Type B pancreatic cell (in vitro differentiated cells): ENCODE measurements at places on chromosomes 6 and 20.

DNA sequence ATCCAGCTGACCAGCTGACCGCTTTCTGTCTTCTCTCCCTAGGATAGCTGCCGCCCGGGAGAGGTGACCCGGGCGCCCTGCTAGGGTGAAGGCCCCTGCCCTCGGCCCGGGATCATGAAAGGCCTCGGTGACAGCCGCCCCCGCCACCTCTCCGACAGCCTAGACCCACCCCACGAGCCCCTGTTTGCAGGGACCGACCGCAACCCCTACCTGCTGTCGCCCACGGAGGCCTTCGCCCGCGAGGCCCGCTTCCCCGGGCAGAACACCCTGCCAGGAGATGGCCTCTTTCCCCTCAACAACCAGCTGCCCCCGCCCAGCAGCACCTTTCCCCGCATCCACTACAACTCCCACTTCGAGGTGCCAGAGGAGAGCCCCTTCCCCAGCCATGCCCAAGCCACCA is 109.7 kb upstream of the MYL9 start:
- no peak for DNase-seq

- no peak for DNase-seq
These were observed 22.7 kb downstream of the COL12A1 start for GRCh38 chr6:75183099-75183541.

- DNase-seq = no peak
These were observed 53.3 kb upstream of the PRL start for GRCh38 chr6:22350109-22350508.

DNA sequence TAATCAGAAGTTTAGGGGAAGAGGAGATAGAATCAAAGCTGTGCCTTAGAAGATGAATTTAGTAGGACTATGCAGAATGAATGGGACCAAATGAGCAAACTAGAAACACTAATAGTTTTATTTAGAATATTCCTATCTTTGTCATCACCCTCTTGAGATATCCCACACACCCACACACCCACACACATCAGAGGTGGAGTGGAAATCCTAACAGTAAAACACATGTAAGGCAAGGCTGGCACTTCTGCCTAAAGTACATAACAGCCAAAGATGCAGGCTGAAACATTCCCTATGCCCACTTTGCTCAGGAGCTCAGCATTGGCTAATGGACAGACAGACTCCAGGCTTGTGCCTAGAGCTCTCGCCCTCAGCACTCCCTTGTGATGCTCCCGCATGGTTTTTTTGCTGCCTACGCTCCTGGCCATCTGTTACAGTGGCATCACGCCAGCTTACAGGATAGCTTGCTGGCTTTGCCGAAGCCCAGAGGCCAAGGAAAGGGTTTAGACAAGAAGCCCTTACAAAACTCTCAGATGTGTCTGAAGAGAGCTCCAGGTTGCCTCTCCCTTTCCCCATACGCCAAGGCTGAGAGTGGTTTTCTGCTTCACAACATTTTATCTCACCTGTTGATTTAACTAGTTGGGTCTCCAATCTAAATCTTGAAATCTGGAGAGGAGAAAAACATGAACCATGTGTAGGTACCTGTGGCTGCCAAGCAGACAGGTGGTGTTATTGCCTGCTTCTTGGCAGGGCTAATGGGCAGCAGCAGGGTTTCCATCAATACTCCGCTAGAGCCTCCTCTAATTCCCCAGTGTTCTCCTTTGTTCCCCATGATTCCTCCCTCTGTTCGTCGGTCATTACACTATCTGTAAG is 282.6 kb upstream of the ID4 start:
- no peak for DNase-seq

- DNase-seq = no peak
These were observed 144.8 kb downstream of the ZNF217 start for GRCh38 chr20:53448875-53449274.

- DNase-seq = no peak
These were observed 67.9 kb downstream of the LIN28B start for GRCh38 chr6:105024803-105025202.

DNA sequence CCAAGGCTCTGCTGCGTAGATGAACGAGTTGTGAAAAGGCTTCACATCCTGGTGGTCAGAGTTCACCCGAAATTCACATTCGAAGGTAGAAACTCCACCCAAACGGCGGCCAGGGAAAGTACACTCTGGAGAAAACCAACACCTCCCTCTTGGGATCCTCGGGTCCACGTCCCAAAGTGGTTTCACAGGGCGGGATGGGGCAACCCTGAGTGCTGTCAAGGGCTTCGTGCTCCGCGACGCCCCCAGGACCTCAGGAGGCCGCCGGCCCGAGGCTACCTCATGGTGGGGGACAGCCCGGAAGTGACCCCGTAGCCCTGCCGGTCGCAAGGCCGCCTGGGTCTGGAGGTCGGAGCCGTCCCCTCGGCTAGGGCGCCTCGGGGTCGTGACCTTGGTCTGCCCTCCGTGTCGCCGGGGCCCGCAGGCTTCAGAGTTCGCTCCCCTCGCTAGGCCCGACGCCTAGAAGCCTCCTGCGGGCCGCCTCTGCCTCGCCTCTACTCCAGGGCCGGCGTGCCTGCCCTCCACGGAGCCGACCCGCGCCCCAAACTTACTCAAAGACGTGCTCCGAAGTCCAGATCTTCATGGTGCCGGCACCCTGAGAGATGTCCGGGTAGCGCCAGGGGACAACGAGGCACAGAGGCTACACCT is at the start of gene PRELID3B:
TSS of gene PRELID3B (minus strand) at position 636 of the 645 bp plus-strand sequence. CDS start at position 580, 56 bp downstream.
- no peak for DNase-seq

DNA sequence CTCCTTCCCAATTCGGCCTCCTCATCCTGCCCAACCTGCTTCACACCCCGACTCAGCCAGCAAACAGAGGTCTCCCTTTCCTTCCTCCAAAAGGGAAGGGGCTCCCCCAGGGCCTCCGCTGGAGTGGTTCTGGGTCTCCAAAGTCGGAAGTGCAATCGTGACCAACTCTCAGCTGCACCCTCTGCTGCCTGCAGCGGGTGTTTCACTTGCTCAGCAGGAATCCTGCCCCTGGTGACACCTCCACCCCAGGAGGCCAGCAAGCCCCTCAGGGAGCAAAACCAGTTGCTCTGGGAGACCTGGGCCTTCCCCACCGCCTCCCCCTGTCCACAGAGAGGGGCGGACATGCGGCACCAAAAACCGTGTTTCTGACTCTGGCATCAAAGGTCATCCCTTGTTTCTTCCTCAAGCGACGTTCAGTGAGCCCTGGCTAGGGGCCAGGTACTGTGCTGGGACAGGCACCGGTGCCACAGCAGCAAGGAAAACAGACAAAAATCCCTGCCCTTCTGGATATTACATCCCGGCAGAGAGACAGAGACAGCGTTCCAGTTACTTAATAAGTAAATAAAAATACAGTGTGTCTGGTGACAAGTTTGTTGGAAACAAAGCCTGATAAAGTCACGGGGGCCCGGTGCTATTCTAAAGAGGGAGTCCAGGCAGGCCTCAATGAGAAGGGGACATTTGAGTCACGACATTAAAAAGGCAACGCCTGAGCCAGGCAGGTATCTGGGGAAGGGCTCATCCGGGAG is 219.0 kb downstream of the BMP7 start:
- DNase-seq = no peak

- no peak for DNase-seq
These were observed 149.9 kb downstream of the RPS12 start for GRCh38 chr6:132964101-132964867.

DNA sequence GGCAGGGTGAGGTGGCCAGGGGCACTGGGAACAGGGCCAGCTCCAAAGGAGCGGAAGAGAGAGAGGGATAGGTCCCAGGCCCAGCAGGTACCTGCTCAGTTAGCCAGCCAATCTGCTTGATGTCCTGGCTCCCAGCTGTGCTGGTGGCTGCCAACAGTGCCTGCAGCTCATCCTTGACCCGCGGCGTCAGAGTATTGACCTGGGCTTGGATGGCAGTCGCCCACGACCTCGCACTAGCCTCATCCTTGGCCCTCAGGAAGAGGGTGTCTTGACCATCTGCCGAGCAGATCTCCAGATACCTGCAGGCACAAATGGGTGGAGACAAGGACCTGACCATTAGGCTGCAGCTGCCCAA is 11.1 kb upstream of the CDK5RAP1 start:
- DNase-seq = no peak

DNA sequence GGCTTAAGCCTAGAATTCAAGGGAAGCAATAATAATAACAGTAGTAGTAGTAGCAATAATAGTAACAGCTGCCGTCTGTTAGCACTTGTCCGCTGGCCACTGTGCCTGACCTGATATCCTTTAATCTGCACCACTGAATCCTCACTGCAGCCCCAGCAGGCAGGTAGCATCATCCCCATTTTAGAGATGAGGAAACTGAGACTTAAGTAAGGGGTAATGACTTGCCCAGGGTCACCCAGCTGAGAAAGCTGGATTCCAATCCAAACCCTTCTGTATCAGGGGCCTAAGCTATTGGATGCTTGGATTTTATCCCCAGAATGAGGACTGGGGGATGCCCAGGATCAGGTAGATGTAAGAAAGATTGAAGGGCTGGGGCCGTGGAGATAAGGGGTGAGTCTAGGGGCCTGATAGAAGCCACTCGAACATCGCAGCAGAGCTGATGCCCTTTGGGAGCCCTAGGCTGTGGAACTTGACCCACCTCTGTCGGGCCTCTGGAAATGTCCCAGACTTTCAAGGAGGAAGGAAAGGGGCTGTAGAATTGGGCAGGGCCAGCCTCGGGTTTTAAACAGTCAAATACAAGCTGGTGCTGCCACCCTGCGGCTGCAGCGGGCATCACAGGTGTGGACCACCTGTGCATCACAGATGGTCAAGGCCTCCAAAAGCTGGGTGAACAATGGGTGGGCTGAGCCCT is 102.1 kb upstream of the MYL9 start:
- peak; percentile 82 for DNase-seq

GRCh38 chr6:31049518-31049917 is 39.2 kb downstream of the MUC22 start:
- no peak for DNase-seq

- no peak for DNase-seq
These were observed 78.9 kb upstream of the HEY2 start for GRCh38 chr6:125670568-125670967.

- no peak for DNase-seq
These were observed 184.6 kb downstream of the ATXN1 start for GRCh38 chr6:16576451-16577368.

DNA sequence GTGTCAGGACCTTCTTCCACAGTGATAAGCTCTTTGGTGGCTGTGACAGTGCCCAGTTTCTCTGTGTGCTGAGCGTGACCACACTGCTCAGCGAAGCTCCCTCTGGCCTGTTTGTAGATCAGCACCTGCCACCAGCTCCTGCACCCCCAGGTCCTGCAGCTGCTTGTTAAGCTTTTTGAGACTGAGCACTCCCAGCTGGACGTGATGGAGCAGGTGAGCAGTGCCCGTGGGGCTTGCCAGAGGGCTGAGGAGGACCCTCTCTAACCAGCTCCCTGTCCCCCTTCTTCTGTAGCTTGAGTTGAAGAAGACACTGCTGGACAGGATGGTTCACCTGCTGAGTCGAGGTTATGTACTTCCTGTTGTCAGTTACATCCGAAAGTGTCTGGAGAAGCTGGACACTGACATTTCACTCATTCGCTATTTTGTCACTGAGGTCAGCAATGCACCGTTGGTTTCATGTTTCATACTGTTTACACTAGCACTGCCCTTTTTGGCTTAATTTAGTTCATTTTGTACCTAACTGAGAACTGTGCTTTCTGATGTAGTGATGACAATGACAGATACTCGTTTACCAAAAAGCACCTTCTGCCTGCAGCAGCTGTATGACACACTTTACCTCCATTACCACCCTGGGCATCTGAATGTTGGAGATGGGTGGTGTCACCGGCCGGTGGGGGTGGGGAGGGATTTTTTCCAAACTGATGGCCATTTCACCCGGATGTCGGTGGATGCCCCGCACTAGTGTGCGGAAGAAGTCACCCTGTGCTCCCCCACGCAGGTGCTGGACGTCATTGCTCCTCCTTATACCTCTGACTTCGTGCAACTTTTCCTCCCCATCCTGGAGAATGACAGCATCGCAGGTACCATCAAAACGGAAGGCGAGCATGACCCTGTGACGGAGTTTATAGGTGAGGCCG is 12.5 kb downstream of the NELFCD start:
- DNase-seq = no peak

DNA sequence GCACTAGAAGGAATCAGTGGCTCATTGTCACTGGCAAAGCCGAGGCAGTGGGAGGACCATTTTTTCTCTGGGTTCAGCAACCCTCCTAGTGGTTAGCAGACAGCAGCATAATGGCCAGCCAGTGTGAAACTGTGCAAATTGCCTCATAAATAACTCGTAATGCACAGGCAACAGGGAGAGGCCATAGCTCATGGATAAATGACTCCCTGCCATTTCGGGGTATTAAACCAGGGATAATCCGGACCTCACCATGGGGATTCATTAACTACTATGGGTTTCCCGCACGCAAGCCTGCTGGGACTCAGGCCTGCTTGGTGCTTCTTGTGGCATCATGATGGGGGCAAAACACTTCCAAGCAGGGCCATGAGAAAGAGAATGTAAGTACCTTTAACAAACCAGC is 158.2 kb upstream of the CHD6 start:
- DNase-seq = no peak
